ENCODE measurements at places on chromosomes 3 and 15. TPM values are rescaled to one million over a fixed set of nuclear protein-coding genes. Genes with fewer than 3 reads are reported as not detected.

Gene IRAK2
- 5.0 TPM for total RNA-seq

Gene TGM5
- total RNA-seq, result not detected

Gene TMEM45A
- total RNA-seq, result 0.17 TPM

Gene CCR3
- total RNA-seq, result 0.23 TPM

Gene ZNF860
- 0.25 TPM for total RNA-seq

Gene GABRR3
- total RNA-seq, result not detected

Gene MTFMT
- total RNA-seq, result 8.6 TPM

Gene DCP1A
- 50.1 TPM for total RNA-seq

Gene LSMEM2
- not detected for total RNA-seq

Gene SLC22A13
- total RNA-seq, result 0.23 TPM

Gene CCDC39
- not detected for total RNA-seq

Gene PLSCR2
- not detected for total RNA-seq

Gene SUCNR1
- total RNA-seq, result 1.6 TPM

Gene AADAC
- total RNA-seq, result not detected

Gene SLC25A26
- total RNA-seq, result 21.6 TPM

Gene GADL1
- total RNA-seq, result not detected

Gene CPOX
- total RNA-seq, result 19.8 TPM

Gene GRAMD2A
- not detected for total RNA-seq

Gene LRRC3B
- total RNA-seq, result not detected

Gene PRR20G
- not detected for total RNA-seq

Gene ARIH1
- 238 TPM for total RNA-seq

Gene KIAA1143
- total RNA-seq, result 28.7 TPM

Gene SSUH2
- not detected for total RNA-seq

Gene CCDC13
- 0.94 TPM for total RNA-seq

Data from T-helper 17 cell (primary cell).